Urinary bladder (tissue), 4 donors: ENCODE measurements at places on chromosomes 2 and 18. TPM values are rescaled to one million over a fixed set of nuclear protein-coding genes. Genes with fewer than 3 reads are reported as not detected.

Gene CCDC85A
- 7.1 TPM for total RNA-seq

Gene HOXD12
- 2.2 TPM for total RNA-seq

Gene FKBP1B
- 5.1 TPM for total RNA-seq

Gene SERPINB11
- 3.5 TPM for total RNA-seq

Gene VWA3B
- 0.48 TPM for total RNA-seq

Gene ALPG
- total RNA-seq, result not detected

Gene HRH4
- total RNA-seq, result 0.26 TPM

Gene IL1R2
- 0.37 TPM for total RNA-seq

Gene ACADL
- 4.9 TPM for total RNA-seq

Gene BMP10
- not detected for total RNA-seq

Gene ABCB11
- total RNA-seq, result 0.11 TPM

Gene CPO
- 0.53 TPM for total RNA-seq

Gene TRPM8
- not detected for total RNA-seq

Gene COLEC11
- total RNA-seq, result 2.9 TPM

Gene PJVK
- total RNA-seq, result 10.9 TPM

Gene ASB18
- not detected for total RNA-seq

Gene THAP4
- 18.9 TPM for total RNA-seq

Gene CHN1
- 31.1 TPM for total RNA-seq

Gene NEU2
- not detected for total RNA-seq

Gene CD8A
- total RNA-seq, result not detected

Gene OTOS
- total RNA-seq, result not detected

Gene EVX2
- total RNA-seq, result 1.9 TPM

Gene NMUR1
- total RNA-seq, result 0.26 TPM

Gene HOXD9
- total RNA-seq, result 2.9 TPM

Gene PXDN
- total RNA-seq, result 256 TPM

Gene KLHL41
- 88.7 TPM for total RNA-seq

Gene FNDC4
- 7.0 TPM for total RNA-seq

Gene SIGLEC15
- total RNA-seq, result 2.3 TPM

Gene ARHGAP15
- 107 TPM for total RNA-seq

Gene DSG2
- total RNA-seq, result 44.1 TPM

Gene MTHFD2
- total RNA-seq, result 58.3 TPM

Gene NCKAP5
- 14.4 TPM for total RNA-seq

Gene CASP10
- total RNA-seq, result 19.2 TPM

Gene FRZB
- 3.7 TPM for total RNA-seq

Gene DNAH6
- total RNA-seq, result 1.4 TPM

Gene SEMA4C
- 27.4 TPM for total RNA-seq

Gene CAPN14
- 0.42 TPM for total RNA-seq

Gene C2orf74
- 7.2 TPM for total RNA-seq

Gene TEKT4
- not detected for total RNA-seq

Gene LRRC30
- 0.32 TPM for total RNA-seq

Gene RAX
- total RNA-seq, result not detected

Gene SP5
- total RNA-seq, result 0.42 TPM

Gene HTR2B
- total RNA-seq, result 3.0 TPM

Gene PRKAG3
- 1.2 TPM for total RNA-seq

Gene HTRA2
- 25.1 TPM for total RNA-seq

Gene KCNIP3
- 6.1 TPM for total RNA-seq

Gene RAB31
- total RNA-seq, result 37.1 TPM

Gene GALNT5
- 23.4 TPM for total RNA-seq

Gene RAB27B
- total RNA-seq, result 19.8 TPM

Gene CEBPZ
- total RNA-seq, result 62.7 TPM
